ENCODE measurements at places on chromosomes 13 and 19.

DNA sequence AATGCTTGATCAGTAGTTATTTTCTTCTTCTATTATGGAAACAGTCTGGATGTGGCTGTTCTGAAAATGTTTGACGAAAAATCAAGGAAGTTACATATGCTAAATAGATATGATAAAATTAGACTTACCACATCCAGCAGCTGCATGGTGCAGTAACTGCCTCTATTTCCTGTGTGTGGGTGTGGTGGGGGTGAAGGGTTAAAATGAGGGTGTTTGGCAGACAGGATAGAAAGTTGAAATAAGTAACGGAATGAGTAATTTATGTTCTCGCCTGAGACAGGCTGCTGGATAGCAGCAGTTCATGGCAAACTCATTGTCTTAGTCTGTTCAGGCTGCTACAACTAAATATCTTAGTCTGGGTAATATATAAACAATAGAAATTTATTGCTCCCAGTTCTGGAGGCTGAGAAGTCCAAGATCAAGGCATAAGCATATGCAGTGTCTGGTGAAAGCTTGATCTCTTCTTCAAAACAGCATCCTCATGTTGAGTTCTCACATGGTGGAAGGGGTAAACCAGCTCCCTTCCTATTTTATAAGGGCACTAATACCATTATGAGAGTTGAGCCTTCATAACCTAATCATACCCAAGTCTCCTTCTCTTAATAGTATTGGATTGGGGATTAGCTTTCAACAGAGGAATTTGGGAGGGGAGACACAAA is 1248.9 kb downstream of the SLITRK5 start:
- DNase-seq: no peak

GRCh38 chr13:42333613-42334328 is 61.8 kb downstream of the AKAP11 start:
- DNase-seq: peak; percentile 13

- DNase-seq: no peak
These were observed 490.5 kb downstream of the MYO16 start for GRCh38 chr13:109119896-109120295.

DNA sequence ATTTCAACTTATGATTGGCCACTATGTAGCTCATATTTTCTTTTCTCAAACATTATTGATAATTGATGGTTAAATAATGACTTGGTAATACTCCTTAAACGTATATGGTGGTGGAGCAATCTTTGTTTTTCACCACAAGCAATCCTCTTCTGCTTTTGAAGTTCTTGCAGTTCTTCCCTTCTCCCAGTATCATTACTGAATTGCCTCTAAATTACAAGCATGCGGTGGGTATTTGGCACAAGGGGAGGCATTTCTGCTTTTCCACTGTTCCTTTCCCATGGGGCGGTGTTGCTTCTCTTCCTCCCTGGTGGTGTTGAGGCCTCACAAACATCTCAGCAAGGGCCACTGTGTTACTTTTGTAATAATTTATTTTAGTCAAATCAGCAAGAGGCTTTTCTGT is 234.4 kb upstream of the RXFP2 start:
- no peak for DNase-seq

GRCh38 chr19:10929402-10929794 is 787 bp downstream of the TIMM29 start:
- DNase-seq: no peak

- no peak for DNase-seq
These were observed 53.0 kb downstream of the CHST8 start for GRCh38 chr19:33674626-33675367.

DNA sequence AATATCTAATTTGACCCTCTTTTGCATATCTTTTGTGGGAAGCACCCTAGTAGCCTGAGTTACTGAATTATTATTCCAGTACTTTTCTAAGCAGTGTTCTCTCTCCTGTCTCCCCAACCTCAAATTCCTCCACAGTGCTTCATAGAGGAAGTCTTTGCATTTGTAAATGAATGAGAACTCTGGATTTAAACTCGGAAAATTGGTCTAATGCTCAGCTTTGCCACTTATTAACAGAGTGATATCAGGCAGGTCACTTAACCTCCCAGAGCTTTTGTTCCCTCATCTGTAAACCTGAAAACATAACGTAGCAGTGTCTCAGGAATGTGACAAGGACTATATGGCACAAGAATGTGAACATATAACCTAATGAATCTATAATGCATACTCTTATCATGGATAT is 26.2 kb downstream of the FREM2 start:
- DNase-seq: no peak

- DNase-seq: no peak
These were observed 88.8 kb downstream of the ENOX1 start for GRCh38 chr13:43698009-43698408.

DNA sequence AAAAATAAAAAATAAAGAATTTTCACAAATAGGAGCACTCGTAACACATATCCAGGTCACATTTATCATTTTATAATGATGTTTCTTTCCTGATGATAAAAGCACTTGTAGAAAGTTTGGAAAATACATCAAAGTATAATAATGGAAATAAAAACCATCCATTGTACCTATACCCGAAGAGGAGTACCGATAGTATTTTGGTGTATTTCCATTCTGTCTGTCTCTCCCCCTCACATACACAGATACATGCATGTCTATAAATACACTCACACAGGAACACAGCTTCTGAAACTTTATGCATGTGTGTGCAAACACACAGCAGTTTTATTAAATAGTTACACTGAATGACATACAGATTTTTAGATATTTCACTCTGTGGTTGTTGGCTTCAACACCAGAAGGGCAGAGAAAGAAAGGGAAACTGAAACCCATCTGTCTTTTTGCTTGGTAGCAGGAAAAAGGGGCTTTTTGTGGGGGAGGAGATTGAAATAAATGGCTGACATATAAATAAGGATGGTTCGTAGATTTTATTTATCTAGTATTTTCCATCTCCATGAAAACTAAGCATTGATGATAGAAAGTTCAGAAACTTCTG is 114.8 kb downstream of the LRCH1 start:
- DNase-seq: no peak

DNA sequence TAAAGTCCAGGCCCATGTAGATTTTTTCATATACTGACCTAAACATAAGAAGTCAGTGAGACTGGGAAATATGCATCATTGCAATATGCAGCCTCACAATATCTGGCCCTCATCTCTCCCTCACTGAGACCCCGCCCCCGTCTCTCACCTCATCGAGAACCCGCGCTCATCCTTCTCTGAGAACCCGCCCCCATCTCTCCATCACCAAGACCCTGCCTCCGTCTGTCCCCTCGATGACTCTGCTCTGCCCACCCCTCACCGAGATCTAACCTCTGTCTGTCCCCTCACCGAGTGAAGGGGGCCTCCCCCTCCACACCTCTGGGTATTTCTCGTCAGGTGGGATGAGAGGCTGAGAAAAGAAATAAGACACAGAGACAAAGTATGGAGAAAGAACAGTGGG is 20.5 kb upstream of the ZNF846 start:
- no peak for DNase-seq

GRCh38 chr13:63864171-63864902 is 2448.7 kb upstream of the PCDH20 start:
- DNase-seq: no peak

GRCh38 chr13:31250435-31250834 is 50.7 kb downstream of the B3GLCT start:
- no peak for DNase-seq

GRCh38 chr13:33542309-33543088 is 256.9 kb upstream of the STARD13 start:
- DNase-seq: peak; percentile 97

DNA sequence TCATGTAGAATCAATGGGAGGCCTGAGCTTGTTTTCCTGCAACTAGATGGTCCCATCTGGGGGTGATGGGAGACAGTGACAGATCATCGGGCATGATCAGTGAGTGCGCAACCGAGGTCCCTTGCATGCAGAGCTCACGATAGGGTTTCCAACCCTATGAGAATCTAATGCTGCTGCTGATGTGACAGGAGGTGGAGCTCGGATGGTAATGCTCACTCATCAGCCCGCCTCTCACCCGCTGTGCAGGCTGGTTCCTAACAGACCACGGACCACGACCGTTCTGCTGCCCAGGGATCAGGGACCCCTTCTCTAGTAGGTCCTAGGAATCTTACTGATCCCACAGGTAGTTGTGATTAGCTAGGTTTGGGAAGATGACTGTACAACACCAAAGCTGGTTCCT is 23.5 kb upstream of the GARRE1 start:
- no peak for DNase-seq

- DNase-seq: no peak
These were observed 161.4 kb upstream of the SOX1 start for GRCh38 chr13:111905609-111905945.

DNA sequence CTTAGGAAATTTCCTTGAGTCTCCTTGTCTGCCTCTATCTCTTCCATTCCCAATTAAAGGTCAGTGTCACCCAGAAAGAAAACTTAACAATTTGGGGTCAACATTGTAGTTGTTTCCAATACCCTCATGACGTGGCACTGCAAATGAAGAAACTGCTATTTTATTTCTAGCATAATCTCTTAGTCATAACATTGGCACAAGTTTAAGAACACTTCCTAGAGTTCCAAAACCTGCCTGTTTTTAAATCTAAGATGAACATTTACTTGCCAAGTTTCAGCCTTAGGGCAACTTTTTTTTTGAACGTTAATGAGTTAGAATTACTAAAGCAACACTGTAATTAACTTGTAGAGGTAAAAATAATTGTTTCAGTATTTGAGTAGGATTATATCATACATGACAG is 108.0 kb downstream of the LMO7 start:
- DNase-seq: no peak
